ENCODE measurements at places on chromosomes 3 and 15.

GRCh38 chr3:10816019-10816862 is at the start of gene SLC6A11:
SLC6A11 (plus strand) TSS chr3:10816228; CDS start chr3:10816266, 38 bp downstream.
- no peak for DNase-seq

GRCh38 chr15:52259503-52259902 is 36.1 kb downstream of the MYO5C start:
- no peak for DNase-seq

- no peak for DNase-seq
Observed at GRCh38 chr3:53491276-53491675, 3.1 kb upstream of the CACNA1D start.

- no peak for DNase-seq
Observed at GRCh38 chr15:59011262-59011952, 23.9 kb downstream of the RNF111 start.

- no peak for DNase-seq
Observed at GRCh38 chr3:29758434-29759322, 477.8 kb downstream of the RBMS3 start.

DNA sequence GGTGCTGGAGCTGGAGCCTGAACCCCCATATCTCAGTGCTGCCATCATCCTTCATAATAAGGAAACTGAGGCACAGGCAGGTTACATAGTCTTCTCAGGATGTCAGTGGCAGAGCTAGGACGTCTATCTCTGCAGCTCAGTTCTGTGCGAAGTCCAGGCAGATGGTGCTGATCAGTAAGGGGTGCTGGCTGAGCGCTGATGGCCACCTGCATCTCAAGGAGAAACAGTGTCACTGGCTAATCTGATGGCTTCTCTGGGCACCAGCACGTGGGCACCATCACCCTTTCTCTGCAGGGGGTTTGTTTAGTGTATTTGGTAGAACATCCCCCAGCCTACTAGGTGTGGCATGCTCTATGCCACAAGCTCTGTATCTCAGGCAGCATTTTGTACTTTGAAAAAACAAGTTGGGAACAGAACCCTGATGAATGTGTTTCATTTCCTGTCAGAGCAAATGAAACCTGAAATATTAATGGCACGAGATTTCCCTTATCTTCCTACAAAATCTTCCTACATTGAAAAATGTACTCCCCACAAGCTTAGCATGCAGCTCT is 35.1 kb downstream of the APBA2 start:
- DNase-seq = no peak

- DNase-seq = peak; percentile 21
Observed at GRCh38 chr15:52180196-52180835, 10.9 kb downstream of the GNB5 start.

DNA sequence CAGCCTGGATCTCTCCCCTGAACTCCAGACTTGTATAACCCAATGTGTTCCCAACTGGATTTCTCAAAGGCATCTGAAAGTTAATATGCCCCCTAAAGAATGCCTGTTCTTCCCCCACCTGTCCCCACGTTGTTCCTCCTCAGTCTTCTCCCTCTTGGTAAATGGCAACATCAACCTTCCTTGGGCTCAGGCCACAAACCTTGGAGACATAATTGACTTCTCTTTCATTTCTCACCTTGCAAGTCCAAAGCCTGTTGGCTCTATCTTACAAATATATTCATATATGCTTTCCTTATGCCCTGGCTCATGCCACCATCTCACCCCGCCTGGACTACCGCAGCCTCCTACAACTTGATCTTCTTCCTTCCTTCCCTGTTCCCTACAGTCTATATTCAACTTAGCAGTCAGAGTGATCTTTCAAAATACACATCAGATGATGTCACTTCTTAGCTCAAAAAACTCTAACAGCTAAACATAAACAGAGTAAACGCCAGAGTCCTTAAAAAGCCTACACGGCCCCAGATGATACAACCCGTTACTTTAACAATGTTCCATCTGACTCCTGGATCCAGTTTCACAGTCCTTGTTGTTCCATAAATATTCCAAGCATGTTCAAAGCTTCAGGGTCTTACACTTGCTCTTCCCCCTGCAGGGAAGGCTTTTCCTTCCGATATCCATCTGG is 66.2 kb downstream of the ETV5 start:
- no peak for DNase-seq

GRCh38 chr3:130737622-130738021 is 9.0 kb downstream of the PIK3R4 start:
- DNase-seq = peak; percentile 16

- DNase-seq = no peak
Observed at GRCh38 chr3:141375381-141376301, 7.3 kb downstream of the ZBTB38 start.

DNA sequence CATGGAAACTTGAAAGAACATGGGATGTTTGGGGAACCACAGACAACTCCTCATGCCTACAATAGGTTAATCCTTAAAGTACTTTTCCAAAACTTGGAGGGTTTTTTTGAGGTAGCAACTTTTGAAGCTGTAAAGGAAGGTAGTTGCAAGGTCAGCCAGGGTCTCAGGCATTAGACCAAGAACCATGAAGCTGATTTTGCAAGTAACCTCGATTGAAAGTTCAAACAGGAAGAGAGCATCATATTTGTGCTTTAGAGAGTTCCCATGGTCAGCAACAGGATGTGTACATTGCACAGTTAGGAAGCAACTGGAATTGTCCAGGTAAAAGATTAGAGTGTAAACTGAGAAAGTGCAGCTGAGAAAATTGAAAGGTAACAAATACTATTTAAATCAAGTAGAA is 199.8 kb upstream of the NR2F2 start:
- no peak for DNase-seq

GRCh38 chr15:41281236-41281635 is 50.2 kb downstream of the CHP1 start:
- no peak for DNase-seq

DNA sequence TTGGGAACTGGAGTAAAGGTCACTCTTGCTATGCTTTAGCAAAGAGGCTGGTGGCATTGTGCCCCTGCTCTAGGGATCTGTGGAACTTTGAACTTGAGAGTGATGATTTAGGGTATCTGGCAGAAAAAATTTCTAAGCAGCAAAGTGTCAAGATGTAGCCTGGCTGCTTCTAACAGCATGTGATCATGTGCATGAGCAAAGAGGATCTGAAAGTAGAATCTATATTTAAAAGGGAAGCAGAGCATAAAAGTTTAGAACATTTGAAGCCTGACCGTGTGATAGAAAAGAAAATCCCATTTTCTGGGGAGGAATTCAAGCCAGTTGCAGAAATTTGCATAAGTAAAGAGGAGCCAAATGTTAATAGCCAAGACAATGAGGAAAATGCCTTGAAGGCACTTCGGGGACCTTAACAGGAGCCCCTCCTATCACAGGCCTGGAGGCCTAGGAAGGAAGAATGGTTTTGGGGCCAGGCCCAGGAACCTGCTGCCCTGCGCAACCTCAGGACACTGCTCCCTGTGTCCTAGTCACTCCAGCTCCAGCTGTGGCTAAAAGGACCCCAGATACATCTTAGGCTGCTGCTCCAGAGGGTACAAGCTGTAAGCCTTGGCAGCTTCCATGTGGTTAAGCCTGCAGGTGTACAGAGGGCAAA is 212.2 kb upstream of the LINGO1 start:
- no peak for DNase-seq

DNA sequence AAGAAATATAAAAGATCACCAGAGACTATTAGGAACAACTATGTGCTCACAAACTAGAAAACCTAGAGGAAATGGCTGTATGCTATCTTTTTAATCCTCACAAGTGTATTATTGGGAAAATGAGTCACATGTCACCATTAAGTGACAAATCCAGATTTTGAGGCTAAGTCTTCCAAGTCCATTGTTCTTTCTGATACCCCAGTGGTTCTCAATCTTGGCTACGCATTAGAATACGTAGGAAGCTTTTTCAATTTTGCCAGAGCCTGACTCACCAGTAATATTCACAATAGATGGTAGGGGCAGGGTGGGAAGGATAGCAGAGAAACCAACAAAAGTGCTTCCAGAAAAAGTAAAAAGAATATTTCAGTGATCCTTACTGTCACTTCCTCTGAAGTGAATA is 117.0 kb downstream of the FILIP1L start:
- DNase-seq = no peak

- no peak for DNase-seq
Observed at GRCh38 chr15:45474799-45475198, 47.8 kb downstream of the SLC30A4 start.

- DNase-seq = no peak
Observed at GRCh38 chr15:84727429-84727828, 11.5 kb upstream of the SEC11A start.

GRCh38 chr15:66921319-66921915 is 144.0 kb upstream of the SMAD3 start:
- DNase-seq = no peak

- no peak for DNase-seq
Observed at GRCh38 chr3:53478921-53479664, 15.3 kb upstream of the CACNA1D start.

- no peak for DNase-seq
Observed at GRCh38 chr3:186070996-186071395, 37.9 kb downstream of the ETV5 start.

DNA sequence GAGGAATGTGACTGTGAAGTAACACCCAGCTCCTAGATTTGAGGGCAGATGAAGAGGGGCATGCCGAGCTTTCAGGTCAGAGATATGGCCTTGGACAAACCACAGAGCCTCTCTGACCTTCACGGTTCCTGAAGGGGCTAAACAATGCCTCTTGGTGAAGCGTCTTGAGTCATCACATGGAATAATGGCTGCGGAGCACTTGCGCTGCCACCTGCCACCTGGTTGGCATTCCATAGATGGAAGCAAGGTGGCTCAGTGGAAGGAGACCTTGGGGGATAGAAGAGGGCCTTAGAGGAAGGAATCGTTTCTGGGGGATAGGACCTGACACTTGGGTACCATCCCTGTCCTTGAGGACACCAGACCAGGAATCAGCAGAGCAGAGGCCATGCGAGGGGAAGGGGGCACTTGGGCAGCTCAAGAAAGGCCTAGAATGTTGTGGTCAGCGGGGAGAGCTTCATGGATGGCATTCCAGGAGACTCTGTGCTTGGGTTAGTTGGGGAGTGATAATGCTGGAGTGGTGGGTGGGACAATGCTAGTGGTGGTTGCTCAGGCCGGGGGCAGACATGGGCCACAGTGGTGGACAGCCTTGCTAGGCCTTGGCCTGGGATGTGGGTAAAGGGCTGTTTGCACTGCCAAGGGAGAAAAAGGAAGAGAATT is 12.6 kb downstream of the MRAS start:
- no peak for DNase-seq

DNA sequence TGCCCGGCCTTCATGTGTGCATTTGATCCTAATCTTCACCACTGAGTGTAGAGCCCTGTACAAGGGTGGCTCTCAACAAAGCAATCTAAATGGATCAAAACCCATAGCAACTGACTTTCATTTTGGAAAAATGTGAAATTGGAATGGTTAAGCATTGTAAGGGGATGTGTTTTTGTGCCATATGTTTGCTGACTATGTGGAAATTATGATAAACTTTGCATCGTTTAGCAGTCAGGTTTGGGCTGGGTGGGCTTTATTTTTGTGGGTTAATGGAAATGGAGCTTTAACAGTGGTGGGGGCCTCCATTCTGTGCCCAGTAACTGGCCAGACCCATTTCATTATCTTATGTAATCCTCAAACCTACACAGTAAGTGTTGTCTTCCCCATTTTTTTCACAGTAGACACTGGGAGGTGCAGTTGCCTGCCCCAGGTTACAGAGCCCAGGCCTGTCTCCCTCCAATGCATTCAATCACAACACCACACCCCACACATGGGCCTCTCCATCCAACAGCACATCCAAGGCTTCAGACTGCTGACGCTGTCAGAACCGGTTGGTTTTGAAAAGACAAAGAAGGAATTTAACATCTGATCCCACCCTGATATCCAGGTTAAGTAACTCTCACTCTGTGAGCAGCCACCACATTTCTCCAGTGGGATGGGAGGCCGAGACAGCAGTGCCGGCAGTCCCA is 136.3 kb upstream of the ABHD17C start:
- no peak for DNase-seq

DNA sequence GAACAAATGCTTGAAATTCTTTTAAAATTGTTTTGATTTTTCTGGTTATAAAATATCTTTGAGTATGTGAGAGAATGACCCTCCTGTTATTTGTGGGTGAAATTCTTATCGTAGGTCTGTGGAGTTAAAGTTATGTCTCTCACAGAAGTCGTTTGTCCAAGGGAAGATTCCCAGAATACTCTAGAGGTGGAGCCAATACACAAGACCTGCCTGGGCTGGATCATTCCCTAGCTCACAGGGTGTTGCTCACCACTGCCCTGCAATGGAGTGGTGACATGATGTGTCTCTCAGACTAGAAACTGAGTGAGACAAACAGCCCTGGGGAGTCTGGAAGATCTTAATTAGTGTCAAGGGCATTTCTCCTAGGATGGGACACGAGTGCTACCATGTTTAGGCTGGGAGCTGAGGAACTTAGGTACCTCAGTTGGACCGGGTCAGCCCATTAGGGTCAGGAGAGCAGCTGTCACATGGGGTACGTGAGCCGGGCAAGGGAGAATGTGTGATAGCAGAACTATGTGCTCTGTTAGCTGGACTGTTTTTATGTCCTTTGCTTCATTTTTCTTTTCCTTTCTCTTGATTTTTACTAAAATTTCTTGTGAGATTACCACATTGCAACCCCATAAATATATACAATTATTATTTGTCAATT is 53.6 kb upstream of the MYO5C start:
- no peak for DNase-seq

DNA sequence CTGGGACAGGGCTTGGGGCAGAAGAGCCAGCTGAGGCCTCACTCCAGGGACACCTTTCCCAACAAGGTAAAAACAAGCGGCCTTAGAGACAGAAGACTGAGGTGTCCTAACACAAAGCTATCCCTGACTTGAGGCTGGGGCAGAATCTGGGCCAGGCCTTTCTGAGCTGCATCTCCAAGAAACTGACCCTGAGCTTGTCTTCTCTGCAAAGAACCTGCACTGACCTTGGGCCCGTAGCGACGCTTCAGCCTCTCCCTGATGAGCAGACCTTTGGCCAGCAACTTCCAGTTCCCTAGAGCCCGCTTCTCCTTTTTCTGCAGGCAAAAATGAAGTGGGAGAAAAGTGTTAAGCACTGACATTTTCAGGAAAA is 22.2 kb downstream of the TMEM43 start:
- DNase-seq = no peak

DNA sequence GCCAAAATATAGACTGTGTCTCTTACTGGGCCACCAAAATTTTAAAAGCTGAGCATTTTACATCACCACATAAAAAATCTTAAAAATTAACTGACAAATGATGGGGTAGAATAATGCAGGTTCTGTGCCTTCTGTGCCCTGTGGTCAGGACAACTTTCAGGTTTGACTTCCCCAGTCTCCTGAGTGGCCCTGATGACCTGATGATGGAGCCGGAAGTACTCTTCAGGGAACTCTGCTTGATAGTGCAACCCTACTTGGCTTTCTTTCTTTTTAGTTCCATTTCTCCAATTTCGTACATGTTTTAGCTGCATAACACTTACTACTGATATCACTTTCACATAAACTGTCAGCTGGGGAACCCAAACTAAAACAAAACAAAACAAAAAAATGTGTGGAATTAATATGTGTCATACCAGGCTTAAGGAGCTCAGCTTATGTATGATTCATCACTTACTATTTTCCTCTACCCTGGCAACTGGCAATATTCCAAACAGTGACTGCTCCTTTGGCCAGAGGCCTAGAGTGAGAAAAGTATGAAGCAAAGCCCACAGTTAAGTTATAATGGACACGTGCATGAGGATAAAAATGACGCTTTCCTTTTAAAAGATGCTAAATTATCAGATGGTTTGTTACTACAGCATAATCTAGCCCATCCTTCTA is 194.3 kb downstream of the BCHE start:
- no peak for DNase-seq
